ENCODE measurements at places on chromosomes 11 and 22. TPM values are rescaled to one million over a fixed set of nuclear protein-coding genes. Genes with fewer than 3 reads are reported as not detected.
A peak's percentile ranks its signal among the peaks of the same experiment; 100 is the strongest.

The APOA4 gene
- total RNA-seq, result not detected

- peaks cover 13% of the 10 kb centered on the region for H3K4me1 ChIP-seq
- H3K36me3 ChIP-seq, result peaks cover 2% of the 10 kb centered on the region
- no peak for DNase-seq
- no peaks in the 10 kb centered on the region for H3K27me3 ChIP-seq
These were observed 178.2 kb upstream of the ZC3H12C start for GRCh38 chr11:109914809-109915653.

The CRYBB3 gene
- total RNA-seq, result 0.54 TPM

DNA sequence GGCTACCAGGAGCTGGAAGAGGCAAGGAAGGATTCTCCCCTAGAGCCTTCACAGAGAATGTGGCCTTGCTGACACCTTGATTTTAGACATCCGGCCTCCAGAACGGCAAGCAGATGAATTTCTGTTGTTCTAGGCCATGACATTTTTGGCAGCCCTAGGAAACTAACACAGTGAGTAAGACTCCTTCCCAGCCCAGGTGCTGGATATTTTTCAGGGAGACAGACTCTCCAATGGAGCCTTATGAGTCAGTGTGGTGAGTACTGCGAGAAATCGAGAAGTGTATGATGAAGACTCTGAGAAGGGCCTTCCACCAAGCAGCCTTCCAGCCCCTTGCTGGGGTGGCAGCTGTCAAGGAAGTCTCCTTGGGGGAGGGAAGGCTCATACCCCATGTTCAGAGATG lies 114.4 kb downstream of the OSBP2 start:
- DNase-seq, result no peak
- H3K27me3 ChIP-seq, result peaks cover 52% of the 10 kb centered on the region
- no peaks in the 10 kb centered on the region for H3K36me3 ChIP-seq
- H3K4me3 ChIP-seq, result no peak overlapping the region
- no peak overlapping the region for H3K27ac ChIP-seq

DNA sequence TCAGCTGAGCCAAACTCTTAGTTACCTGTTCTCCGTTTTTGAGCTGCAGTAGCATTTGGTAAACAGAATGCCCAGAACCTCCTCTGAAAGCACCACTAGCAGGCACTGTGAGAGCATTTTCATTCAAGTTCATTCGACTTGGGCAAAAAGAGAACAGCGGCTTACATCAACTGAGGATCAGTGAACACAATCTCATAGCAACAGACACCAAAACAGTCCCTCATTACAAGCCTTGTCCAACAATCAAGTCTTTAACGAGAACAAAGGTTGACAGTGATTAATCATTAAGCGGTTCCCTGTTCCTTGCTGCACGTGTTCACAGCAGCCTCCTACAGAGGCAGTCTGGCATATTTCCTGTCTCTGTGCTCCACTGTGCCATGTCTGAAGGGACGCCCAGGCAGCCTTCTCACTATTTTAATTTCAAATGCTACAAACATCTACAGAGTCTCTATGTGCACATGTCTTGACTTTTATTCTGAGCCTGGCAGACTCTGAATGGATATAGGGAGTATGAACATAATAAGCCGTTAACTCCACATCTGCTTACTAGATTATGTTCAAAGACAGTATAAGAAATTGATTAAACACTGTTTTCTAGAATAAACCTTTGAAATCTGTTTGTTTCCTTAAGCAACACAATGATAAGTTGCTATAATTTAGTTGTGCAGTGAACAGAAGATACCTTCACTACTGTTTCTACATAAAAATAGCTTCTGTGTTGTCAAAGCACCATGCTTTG lies 88.3 kb upstream of the MTMR2 start:
- H3K4me1 ChIP-seq, result peaks cover 45% of the 10 kb centered on the region
- DNase-seq, result no peak
- no peaks in the 10 kb centered on the region for H3K36me3 ChIP-seq
- peak overlapping the region; percentile 55 for H3K27ac ChIP-seq
- no peaks in the 10 kb centered on the region for H3K27me3 ChIP-seq

GRCh38 chr11:128457874-128458273 lies 129.5 kb downstream of the ETS1 start:
- DNase-seq, result no peak
- H3K4me1 ChIP-seq, result peaks cover 11% of the 10 kb centered on the region
- no peak overlapping the region for H3K27ac ChIP-seq
- H3K27me3 ChIP-seq, result no peaks in the 10 kb centered on the region

The DLG2 gene
- total RNA-seq, result 7.4 TPM

GRCh38 chr11:67468056-67468455 lies 995 bp downstream of the TMEM134 start:
- H3K4me1 ChIP-seq, result peaks cover 23% of the 10 kb centered on the region
- peak overlapping the region; percentile 87 for H3K4me3 ChIP-seq
- H3K36me3 ChIP-seq, result no peaks in the 10 kb centered on the region
- DNase-seq, result no peak
- H3K27me3 ChIP-seq, result no peaks in the 10 kb centered on the region

DNA sequence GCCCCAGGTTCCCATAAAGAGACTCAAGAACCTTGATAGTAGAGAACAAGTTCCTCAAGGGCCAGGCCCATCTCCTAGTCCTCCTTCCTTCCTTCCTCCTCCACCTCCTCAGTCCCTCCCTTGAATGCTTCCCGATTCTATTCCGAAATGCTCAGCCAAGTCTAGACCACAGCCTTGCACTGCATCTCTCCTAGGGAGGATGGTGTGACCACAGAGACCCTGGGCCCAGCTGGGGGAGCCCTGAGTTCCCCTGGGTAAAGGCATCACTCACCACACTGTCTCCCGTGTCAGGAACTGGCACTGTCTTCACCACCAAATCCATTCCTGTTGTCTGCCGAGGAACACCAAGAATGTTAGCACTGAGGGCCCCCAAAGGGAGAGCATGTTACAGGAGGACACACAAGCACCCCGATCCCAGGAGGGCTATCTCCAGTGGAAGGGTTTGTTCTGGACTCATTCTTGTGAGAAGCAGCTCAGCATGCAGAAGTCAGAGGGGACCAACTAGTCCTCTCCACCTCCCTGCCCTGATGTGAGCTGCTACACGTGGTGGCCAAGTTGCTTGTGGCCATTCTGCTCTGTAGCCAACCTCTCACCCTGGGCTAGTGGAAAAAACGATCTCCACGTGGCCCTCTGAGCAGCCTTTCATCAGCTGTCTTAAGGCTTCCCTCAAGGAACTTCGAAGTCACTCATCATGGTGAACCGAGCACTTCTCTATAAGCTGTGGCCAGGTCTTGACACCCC lies 8.7 kb downstream of the IFT27 start:
- peaks cover 21% of the 10 kb centered on the region for H3K4me1 ChIP-seq
- H3K4me3 ChIP-seq, result no peak overlapping the region
- H3K27me3 ChIP-seq, result no peaks in the 10 kb centered on the region
- peaks cover 21% of the 10 kb centered on the region for H3K36me3 ChIP-seq
- peak; percentile 8 for DNase-seq

DNA sequence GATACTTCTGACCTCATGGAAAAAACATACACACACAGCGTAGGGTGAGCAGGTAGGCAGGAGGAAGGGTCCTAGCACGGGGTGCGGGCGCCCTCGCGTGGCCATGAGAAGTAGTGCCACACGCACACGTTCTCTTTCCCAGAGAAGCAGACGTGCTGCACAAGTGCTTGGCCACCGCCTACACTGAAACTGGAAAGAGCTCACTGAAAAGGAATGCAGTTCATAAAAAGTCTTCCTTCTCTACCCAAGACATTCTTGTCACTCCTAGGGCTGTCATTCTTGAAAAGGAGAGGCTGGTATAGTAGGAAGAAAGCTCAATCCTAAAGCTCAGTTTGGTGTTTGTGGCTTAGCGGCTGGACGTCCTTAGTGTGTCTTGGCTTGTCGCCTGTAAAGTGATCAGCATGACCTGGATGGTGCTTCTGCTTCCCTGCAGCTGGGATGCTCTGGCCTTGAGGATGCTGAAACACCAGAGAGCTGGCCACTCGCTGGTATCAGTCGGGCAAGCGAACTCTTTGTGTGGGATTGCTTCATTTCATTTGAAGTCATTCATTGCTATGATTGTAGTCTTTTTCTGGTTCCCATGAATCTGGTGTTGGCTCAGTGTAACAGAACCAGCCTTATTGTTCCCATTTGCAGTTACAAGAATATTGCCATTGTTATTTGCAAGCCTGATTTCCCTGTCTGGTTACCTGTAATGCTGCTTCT lies 303.8 kb downstream of the NTM start:
- H3K4me1 ChIP-seq, result no peaks in the 10 kb centered on the region
- no peak overlapping the region for H3K4me3 ChIP-seq
- H3K27me3 ChIP-seq, result peaks cover 30% of the 10 kb centered on the region
- no peaks in the 10 kb centered on the region for H3K36me3 ChIP-seq
- peak overlapping the region; percentile 39 for H3K27ac ChIP-seq
- DNase-seq, result peak; percentile 72

- no peak overlapping the region for H3K27ac ChIP-seq
- peaks cover 13% of the 10 kb centered on the region for H3K36me3 ChIP-seq
- H3K4me3 ChIP-seq, result no peak overlapping the region
These were observed 1529.8 kb downstream of the FAM181B start for GRCh38 chr11:81203876-81204275.

DNA sequence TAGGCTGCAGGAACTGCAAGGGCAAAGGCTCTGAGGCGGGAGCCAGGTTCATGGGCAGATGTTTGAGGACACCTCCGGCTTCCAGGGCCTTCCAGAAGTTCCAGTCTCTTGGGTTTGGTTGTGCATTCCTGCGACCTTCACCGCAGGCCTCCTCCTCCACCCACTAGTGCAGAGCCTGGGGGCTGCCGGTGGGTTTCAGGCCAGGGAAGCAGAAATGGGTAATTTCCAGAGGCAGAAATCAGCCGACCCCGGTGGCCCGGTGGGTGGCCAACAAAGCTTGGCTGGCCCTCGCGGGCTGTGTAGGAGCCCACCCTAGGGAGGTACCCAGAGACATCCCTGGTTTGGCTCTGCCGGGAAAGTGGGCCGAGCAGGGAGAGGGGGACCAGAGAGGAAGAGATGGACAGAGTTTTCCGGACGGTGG lies 417 bp upstream of the PHETA2 start:
- peak overlapping the region; percentile 67 for H3K27ac ChIP-seq
- H3K4me1 ChIP-seq, result peaks cover 41% of the 10 kb centered on the region
- no peaks in the 10 kb centered on the region for H3K27me3 ChIP-seq
- peak overlapping the region; percentile 47 for H3K4me3 ChIP-seq

The USP2 gene
- 13.1 TPM for total RNA-seq

DNA sequence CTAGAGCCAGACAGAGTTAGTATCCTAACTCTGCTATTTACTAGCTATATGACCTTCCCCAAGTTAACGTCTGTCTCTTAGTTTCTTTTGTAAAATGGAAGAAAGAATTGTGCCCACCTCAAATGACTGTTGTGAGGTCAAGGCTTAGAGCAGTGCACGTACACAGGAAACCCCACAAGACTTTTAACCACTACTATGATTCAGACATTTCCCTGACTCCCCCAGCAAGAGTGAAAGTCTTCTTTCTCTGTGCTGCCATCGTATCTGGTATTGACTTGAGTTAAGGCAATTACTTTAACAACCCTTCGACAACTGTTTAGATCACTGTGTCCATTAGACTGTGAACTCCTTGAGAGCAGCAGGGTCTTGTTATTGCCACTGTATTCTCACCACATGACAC lies 2.6 kb upstream of the OR52W1 start:
- H3K27me3 ChIP-seq, result peaks cover 2% of the 10 kb centered on the region
- no peak for DNase-seq
- H3K27ac ChIP-seq, result no peak overlapping the region

DNA sequence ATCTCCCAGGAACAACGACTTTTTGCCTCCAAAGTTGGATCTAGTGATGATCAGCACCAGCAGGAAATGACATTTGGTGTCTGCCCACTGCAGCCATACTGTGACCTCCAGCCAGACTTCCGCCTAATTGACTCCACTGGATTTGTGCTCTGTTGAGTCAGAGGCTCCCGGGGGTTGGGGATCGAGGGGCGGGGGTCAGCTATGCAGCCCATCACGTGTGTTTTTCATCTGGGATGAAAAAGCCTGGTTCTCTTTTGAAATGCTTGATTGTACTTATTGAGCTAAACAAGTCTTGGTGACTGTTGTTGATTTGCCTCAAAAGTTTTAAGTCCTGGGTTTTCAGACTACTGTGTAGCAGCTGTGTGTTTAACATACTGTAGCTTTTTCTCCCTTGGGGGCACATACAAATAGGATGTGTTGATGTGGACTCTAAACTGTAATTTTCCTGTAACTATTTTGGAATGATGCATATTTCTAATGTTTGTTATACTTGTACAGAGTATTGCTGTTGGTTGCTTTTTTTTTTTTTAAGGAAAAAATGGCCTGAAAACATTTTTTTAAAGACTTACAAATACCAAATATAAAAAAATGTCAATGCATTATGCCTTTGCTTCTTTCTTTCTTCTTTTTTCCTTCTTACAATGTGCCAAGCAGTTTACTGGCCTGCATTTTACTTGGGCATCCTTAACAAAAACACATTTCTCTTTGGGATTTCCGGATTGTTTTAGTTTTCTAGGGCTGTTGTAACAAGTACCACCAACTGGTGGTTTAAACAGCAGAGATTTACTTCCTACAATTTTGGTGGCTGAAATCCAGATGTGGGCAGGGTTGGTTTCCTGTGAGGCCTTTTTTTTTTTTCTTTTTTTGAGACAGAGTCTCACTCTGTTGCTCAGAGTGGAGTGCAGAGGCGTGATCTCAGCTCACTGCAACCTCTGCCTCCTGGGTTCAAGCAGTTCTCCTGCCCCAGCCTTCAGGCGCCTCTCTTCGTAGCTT lies 46.1 kb upstream of the OR4B1 start:
- H3K27ac ChIP-seq, result peak overlapping the region; percentile 56
- H3K4me1 ChIP-seq, result peaks cover 13% of the 10 kb centered on the region
- no peak overlapping the region for H3K4me3 ChIP-seq
- peaks cover 14% of the 10 kb centered on the region for H3K36me3 ChIP-seq

DNA sequence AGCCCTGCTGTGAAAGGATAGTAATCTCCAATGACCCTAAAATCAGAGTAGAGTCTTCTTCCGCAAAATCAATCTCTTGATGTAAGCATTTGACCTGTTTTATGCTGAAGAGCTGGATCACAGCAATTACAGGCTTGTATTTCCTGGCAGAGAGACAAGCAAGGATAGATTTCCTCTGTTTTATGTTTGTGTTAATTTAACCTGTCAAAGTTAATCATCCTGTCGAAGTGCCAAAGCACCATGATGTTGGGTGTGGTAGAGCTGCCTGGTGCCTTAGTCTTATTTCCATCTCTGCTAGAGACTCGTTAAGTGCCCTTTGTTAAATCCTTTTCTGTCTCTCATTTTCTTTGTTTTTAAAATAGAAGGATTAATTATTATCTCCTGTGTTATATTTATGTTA lies 248.1 kb downstream of the CNTN5 start:
- no peaks in the 10 kb centered on the region for H3K27me3 ChIP-seq
- no peak overlapping the region for H3K4me3 ChIP-seq
- H3K4me1 ChIP-seq, result peaks cover 6% of the 10 kb centered on the region
- H3K27ac ChIP-seq, result no peak overlapping the region

- H3K27me3 ChIP-seq, result no peaks in the 10 kb centered on the region
- no peak for DNase-seq
- peaks cover 6% of the 10 kb centered on the region for H3K36me3 ChIP-seq
- H3K27ac ChIP-seq, result no peak overlapping the region
- no peaks in the 10 kb centered on the region for H3K4me1 ChIP-seq
These were observed 11.1 kb downstream of the GRK2 start for GRCh38 chr11:67277231-67277961.

The OR51B2 gene
- 0.41 TPM for total RNA-seq

GRCh38 chr11:88535916-88536547 lies 198.5 kb upstream of the CTSC start:
- peaks cover 48% of the 10 kb centered on the region for H3K4me1 ChIP-seq
- H3K27me3 ChIP-seq, result no peaks in the 10 kb centered on the region
- peak overlapping the region; percentile 68 for H3K27ac ChIP-seq
- no peak overlapping the region for H3K4me3 ChIP-seq

- H3K4me3 ChIP-seq, result no peak overlapping the region
- no peak for DNase-seq
- H3K4me1 ChIP-seq, result peaks cover 14% of the 10 kb centered on the region
- no peaks in the 10 kb centered on the region for H3K27me3 ChIP-seq
- H3K27ac ChIP-seq, result no peak overlapping the region
These were observed 34.1 kb downstream of the MRE11 start for GRCh38 chr11:94459576-94459975.

The OVOL1 gene
- 3.9 TPM for total RNA-seq
